ENCODE measurements at places on chromosomes 5 and 9.

GRCh38 chr5:150214289-150214688 is 24.4 kb downstream of the SLC6A7 start:
- DNase-seq = no peak

- DNase-seq = no peak
These were observed 81.4 kb downstream of the CD180 start for GRCh38 chr5:67115246-67115645.

GRCh38 chr5:52521236-52521635 is 266.5 kb upstream of the ITGA1 start:
- DNase-seq = no peak

DNA sequence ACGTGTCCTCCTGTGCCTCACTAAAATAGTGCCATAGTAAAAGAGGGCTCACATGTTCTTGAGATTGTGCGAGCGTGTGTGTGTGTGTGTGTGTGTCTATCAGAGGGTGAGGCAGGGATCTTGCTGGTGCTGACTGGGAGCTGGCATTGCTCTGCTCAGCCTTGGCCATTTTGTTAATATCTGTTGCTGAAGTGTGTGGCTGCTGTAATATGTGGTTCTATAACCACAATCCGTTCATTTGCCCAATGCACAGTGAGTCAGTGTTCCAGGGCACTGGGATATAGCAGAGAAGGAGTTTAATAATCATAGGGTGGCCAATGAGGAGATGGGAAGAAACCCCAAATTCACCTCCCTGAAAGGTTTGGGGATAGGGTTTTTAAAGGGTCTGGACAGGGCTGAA is 61.3 kb downstream of the RASGRF2 start:
- no peak for DNase-seq

GRCh38 chr5:35847961-35848360 is 8.7 kb upstream of the IL7R start:
- DNase-seq = no peak

DNA sequence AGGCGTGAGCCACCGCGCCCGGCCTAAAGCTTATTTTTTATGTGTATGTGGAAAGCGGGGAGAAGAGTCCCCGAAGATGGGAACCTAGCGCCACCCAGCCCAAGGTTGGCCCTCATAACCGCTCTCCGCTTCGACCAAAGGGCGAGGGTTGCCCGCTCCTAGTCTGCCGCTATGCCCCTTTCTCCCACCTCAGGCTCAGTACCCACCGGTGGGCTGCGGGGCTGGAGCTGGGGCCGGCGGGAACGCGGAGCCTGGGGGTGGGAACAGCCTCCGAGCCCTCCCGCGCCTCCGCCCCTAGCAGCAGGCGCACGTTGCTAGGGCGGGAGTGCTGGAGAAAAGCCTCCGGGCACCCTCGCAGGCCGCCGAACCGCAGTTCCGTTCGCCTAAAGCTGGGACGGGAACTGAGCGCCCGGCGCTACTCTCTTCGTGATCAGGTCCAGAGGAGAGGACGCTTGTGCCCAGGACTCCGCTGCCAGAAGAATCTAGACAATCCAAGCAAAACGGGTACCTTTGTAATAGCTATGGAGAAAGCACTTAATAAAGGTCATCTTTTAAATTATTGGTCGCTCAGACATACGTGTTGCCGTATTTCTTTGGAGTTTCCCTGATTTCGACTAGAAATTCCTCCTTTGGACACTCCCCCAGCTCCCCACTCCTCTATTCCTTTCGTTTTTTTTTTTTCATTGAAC is at the start of gene WDR31:
Gene WDR31, minus strand, starts transcription at position 265 of the 689 bp plus-strand sequence. CDS start 8,253 bp downstream, outside the sequence.
- DNase-seq = peak; percentile 93

DNA sequence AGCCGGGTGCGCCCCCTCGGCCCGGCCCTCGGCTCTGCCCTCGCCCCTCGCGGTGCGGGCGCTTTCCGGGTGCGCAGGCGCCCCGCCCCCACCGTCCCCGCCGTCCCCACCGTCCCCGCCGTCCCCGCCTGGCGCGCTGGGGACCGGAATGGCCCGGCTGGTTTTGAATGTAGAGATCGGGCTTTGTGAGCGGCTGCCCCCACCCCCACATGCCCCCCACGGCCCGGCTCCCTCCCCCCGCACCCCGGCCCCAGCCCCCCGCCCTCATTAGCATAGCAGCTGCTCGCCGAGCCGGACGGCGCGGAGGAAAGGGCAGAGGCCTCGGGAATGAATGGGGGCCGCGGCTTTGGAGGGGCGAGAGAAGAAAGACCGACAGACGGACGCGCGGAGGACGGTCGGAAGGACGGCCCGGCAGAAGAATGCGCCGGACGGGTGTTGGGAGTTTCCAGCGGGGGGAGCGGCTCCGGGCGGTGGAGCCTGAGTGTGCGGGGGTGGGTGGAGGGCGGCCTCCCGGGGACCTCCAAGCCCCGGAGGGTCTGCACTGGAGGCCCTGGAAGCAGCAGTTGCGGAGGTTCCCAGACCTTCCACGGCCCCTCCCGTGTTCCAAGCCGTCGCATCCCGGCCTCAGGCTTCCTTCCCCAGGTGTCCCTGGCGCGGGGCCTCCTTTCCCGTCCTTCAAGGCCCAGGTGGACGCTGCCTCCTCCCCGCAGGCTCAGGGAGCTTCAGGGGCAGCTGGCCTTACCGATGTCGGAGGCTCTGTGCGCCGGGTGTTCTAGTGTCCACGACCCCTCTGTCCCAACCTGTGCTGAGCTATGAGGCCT is 6.0 kb downstream of the NRARP start:
- no peak for DNase-seq

DNA sequence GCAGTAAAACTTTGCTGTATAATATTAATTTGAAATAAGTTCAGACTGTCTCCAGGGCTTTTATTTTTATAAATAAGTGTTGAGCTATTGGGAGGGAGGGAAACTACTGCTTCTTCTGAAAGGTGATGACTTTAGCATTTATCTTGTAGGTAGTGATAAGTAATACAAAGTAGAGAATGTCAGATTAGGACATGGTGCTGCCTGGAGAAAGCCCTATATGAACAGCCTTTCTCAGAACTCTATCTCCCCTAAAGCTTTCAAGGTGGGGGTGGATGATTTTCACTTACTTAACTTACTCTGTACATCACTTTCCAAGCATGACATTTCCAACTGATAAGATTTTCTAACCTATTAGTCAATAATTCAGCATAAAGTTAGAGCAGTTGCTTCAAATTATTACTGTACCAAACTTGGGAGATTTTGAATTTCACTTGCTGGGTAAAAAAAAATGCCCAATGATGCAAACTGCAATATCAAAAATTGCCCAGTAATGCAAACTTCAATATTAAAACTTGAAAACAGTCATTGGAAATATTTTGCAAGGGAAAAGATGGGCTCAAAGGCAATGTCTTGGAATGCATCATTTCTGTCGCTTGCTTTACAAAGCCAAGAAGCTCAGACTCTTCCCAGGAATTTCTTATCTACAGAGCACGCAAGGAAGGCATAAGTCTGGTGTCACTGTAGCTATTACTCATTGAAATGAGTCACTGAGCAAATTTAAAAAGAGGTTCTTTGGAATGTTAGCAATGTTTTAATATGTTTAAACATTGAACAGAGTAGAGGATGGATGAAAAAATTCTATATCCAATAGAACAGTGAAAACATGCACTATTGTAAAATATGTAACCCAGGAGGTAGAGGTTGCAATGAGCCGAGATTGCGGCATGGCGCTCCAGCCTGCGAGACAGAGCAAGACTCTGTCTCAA is 569.5 kb downstream of the PSAT1 start:
- no peak for DNase-seq

DNA sequence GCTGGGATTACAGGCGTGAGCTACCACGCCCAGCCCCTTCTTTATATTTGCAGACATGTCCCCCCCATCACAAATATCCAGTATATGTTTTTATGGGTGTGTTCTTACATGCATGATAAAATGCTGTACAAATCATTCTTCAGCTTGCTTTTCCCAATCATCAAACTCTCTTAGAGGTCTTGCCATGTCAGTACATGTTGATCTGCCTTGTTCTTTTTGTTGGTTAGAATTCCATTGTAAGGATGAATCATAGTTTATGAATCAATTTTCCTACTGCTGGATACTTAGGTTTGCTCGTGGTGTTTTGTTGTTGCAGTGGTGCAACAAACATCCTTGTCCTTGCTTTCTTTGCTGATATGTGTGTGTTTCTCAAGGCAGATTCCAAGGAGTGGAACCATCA is 79.9 kb upstream of the NEURL1B start:
- no peak for DNase-seq

GRCh38 chr5:33267801-33268200 is 173.0 kb upstream of the TARS1 start:
- no peak for DNase-seq

- DNase-seq = no peak
These were observed 1.3 kb upstream of the SLC44A1 start for GRCh38 chr9:105243015-105243686.

DNA sequence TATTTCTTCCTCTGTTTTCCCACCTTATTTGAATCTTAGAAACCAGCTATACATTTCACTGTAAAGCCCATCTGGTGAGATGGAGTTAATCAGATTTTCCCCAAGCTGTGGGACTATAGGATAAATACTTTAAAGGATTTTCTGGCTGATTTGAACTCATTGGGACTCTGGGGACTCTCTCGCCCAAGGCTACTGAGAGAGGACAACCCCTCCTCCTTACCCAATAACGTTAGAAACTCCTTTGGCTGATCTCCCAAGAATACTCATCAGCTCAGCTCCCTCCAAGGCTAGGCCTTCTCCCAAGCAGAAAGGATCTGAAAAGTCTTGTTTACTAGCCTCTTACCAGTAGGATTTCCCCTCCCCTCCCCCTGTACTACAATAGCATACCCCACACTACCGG is 1.5 kb upstream of the GLRA1 start:
- no peak for DNase-seq

DNA sequence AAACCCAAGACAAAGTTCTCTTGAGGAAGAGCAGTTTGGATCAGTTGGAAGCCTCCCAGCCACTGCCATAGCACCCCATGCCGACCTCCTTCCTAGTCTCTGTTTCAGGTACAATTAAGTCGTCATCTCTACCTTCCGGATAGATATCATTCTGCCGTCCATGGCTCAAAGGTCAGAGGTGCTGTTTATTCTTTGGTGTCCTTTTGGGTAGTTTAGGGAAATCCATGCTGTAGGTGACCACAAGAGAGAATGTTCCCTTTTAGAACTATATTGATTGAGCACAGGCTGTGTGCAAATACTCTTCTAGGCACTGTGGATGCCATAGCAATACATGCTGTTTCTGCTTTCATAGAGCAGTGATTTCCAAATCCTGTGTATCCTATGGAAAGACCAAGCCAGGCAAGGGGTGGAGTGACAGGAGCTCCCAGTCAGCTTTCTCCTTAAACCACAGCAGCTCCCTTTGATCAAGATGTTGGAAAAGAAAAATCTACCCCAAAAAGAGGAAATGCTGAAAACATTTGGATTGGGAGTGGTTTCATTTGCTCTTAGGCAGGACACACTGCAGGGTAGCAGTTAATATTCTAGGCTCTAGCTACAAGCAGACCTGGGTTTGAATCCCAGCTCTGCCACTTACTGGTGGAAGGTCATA is 127.9 kb downstream of the PALM2AKAP2 start:
- DNase-seq = no peak

DNA sequence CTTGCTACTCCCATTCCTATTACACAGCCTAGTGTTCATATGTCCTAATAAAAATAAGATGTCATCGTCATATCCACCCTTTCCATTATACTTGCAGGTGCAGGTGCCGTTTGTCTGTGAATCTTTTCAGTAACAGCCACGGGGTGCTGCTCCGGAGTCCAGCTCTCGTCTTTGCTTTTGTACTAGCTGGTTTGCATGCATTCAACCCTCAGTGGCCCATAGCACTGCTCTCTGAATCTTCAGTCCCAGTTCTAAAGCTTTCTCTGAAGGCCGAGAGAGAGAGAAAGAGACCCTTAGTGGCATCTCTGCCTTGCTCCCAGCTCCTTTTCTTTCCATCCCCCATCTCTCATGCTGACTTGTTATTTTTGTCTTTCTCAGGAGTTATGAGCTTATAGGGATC is 468.5 kb downstream of the TMEM232 start:
- no peak for DNase-seq

- no peak for DNase-seq
These were observed 88.7 kb downstream of the FGF10 start for GRCh38 chr5:44300551-44300950.

GRCh38 chr9:125537442-125538091 is 169.4 kb downstream of the MAPKAP1 start:
- no peak for DNase-seq

GRCh38 chr5:177293819-177294581 is 9.5 kb downstream of the RAB24 start:
- no peak for DNase-seq

GRCh38 chr9:4581035-4581760 is 80.9 kb upstream of the PLPP6 start:
- DNase-seq = no peak

- DNase-seq = peak; percentile 85
These were observed 4.4 kb downstream of the IL3 start for GRCh38 chr5:132064738-132065331.

DNA sequence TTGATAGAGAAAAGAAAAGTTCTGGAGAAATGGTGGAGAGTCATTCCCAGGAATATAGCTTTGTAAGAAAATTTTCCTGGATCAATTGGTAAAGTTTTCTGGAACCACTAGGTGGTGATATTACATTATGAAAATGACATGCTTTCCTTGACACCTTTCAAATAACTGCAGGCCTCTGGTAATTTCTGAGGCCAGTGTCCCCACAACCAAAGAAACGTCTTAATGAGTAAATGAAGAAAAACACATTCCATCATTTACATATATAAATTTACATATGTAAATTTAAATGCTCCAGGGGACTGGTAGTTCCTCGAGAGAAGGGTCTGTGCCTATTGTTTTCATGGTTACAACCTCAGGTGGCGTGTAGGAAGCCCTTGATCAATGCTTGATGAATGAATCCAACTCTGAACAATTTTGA is 17.2 kb upstream of the RGS3 start:
- peak; percentile 74 for DNase-seq

- DNase-seq = no peak
These were observed 12.9 kb upstream of the KLF9 start for GRCh38 chr9:70427161-70427945.

- peak; percentile 88 for DNase-seq
These were observed 29.6 kb downstream of the LHX2 start for GRCh38 chr9:124040935-124041816.

- DNase-seq = no peak
These were observed 74.2 kb downstream of the UGCG start for GRCh38 chr9:111970827-111971226.

DNA sequence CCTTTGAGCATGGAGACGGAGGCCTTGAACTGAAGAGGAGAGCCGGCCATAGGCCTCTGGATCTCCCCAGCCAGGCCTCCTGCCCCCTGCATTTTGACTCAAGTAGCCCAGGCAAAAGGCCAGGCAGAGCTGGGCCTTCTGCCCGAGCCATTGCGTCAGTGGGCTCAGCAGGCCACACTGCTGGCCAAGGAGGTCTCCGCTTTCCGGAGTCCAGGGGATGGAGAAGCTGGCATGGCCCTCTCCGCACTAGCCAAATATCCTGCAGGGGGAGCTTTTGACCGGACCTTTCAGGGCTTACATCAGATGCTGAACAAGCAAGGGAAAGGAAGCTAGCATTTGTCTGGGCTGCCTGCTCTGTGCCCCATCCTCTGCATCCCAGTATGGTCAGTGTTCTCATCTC is 386.8 kb downstream of the TRIM36 start:
- DNase-seq = no peak

DNA sequence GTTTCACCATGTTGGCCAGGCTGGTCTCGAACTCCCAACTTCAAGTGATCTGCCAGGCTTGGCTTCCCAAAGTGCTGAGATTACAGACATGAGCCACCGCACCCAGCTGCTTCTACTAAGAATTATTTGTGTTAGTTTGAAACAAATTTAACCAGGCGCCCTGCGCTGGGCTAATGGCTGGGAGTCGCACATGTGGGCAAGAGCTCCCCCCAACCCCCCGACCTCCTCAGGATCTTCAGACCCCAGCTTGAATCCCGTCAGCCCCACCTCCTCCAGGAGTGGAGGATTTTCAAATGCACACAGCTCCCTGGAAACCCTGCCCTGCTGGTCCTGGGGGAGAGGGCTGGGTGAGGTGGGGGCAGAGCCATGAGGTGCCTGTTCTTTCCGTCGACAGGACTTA is 21.2 kb upstream of the SLC12A7 start:
- DNase-seq = no peak

Measured in GM10248 (cell line).